Neural crest cell (in vitro differentiated cells): ENCODE measurements at places on chromosomes 5 and 9.
A peak's percentile ranks its signal among the peaks of the same experiment; 100 is the strongest.

DNA sequence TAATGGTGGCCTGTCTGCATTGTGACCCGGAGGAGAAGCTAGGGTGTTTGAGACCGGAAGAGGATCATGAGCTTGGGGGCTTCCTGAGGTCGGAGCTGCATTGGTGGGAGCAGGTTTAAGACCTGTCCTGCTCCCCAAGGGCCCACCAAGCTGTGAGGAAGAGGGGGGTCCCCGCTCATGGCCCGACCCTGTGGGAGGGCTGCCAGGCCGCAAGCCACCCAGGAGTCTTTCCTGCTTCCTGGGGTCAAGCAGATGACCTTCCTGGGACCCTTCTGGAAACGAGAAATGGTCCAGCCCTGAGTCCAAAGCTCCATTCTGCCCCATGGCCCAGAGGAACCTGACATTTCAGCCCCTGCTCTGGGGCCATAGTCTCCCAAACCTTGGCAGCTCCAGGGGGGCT, 61.5 kb upstream of the RNU6ATAC start:
- H3K27ac ChIP-seq, result peak overlapping the region; percentile 3
- no peaks in the 10 kb centered on the region for H3K36me3 ChIP-seq
- peaks cover 3% of the 10 kb centered on the region for H3K27me3 ChIP-seq
- no peak for DNase-seq
- peaks cover 29% of the 10 kb centered on the region for H3K4me1 ChIP-seq

GRCh38 chr9:108162664-108163063, 673.1 kb upstream of the KLF4 start:
- no peaks in the 10 kb centered on the region for H3K36me3 ChIP-seq
- no peak for DNase-seq
- peaks cover 9% of the 10 kb centered on the region for H3K27me3 ChIP-seq
- no peak overlapping the region for H3K4me3 ChIP-seq
- H3K27ac ChIP-seq, result no peak overlapping the region

GRCh38 chr9:127403507-127404192, 6.7 kb downstream of the SLC2A8 start:
- H3K4me3 ChIP-seq, result no peak overlapping the region
- DNase-seq, result no peak
- no peaks in the 10 kb centered on the region for H3K36me3 ChIP-seq
- no peak overlapping the region for H3K27ac ChIP-seq

GRCh38 chr9:116381350-116381749, 227.8 kb downstream of the PAPPA start:
- H3K27me3 ChIP-seq, result no peaks in the 10 kb centered on the region
- H3K4me3 ChIP-seq, result no peak overlapping the region
- no peak overlapping the region for H3K27ac ChIP-seq

DNA sequence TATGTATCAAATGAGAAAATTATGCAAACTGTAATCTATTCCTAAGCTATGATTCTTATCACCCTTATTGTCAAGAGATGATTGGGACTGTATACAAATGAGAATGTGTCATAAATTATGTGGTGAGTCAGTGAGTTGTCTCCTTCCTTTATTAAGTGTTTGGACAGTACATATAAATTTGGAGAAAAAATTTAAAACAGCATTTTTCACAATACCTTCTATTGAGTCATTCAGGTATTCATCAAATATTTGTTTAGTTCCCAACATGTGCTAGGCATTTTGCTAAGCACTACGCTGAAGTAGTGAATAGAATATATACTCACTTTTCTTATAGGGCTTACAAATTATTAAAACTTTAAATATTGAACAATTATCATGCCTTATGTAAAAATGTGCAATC, 36.3 kb upstream of the PTPRD start:
- no peaks in the 10 kb centered on the region for H3K36me3 ChIP-seq
- H3K4me1 ChIP-seq, result no peaks in the 10 kb centered on the region
- no peaks in the 10 kb centered on the region for H3K27me3 ChIP-seq
- no peak for DNase-seq
- H3K27ac ChIP-seq, result no peak overlapping the region

- H3K27ac ChIP-seq, result no peak overlapping the region
- no peaks in the 10 kb centered on the region for H3K27me3 ChIP-seq
- no peaks in the 10 kb centered on the region for H3K36me3 ChIP-seq
- no peak overlapping the region for H3K4me3 ChIP-seq
- no peaks in the 10 kb centered on the region for H3K4me1 ChIP-seq
These were observed 34.4 kb downstream of the TTLL11 start for GRCh38 chr9:122058709-122059108.

DNA sequence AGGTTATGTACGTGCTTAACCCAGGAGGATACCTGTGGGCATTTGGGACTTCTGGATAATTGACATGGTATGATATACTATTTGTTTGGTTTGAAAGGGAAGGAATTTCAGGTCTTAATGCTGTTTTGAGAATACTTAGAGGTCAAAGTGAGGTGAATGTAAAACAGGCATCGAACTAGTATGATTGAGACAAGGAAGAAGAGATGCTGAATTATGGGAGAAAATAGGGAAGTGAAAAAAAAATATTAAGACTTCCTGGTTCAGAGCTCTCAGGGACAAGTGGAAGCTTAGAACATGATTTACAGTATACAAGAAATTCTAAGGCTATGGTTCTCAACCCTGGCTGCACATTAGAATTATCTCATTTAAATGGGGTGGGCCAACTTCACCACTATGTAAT, 115.3 kb downstream of the CD180 start:
- no peak overlapping the region for H3K4me3 ChIP-seq
- H3K4me1 ChIP-seq, result no peaks in the 10 kb centered on the region
- no peak for DNase-seq
- no peaks in the 10 kb centered on the region for H3K36me3 ChIP-seq

DNA sequence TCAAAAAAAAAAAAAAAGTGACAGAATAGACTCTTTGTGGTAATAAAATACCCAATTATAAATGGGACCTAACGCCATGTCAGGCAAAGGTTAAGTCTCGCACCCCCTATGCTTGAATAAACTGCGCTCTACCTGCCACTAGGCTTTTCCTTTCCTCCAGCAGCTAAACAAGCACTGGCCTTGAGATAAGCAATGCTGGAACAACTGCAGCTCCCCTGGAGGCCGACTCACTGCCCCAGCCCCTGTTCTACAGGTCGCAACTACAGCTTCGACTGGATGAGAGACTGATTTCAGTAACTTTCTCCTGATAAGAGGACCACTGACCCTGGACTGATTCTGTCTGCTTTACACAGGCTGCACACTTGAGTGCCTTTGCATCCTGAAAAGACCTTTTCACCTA, 210.2 kb downstream of the HSPA4 start:
- H3K27me3 ChIP-seq, result no peaks in the 10 kb centered on the region
- H3K27ac ChIP-seq, result no peak overlapping the region
- no peak overlapping the region for H3K4me3 ChIP-seq
- peaks cover 3% of the 10 kb centered on the region for H3K4me1 ChIP-seq
- no peaks in the 10 kb centered on the region for H3K36me3 ChIP-seq
